ENCODE measurements at places on chromosomes 6 and 20. TPM values are rescaled to one million over a fixed set of nuclear protein-coding genes. Genes with fewer than 3 reads are reported as not detected.

PRL gene
- polyA plus RNA-seq, result 2.0 TPM

DNA sequence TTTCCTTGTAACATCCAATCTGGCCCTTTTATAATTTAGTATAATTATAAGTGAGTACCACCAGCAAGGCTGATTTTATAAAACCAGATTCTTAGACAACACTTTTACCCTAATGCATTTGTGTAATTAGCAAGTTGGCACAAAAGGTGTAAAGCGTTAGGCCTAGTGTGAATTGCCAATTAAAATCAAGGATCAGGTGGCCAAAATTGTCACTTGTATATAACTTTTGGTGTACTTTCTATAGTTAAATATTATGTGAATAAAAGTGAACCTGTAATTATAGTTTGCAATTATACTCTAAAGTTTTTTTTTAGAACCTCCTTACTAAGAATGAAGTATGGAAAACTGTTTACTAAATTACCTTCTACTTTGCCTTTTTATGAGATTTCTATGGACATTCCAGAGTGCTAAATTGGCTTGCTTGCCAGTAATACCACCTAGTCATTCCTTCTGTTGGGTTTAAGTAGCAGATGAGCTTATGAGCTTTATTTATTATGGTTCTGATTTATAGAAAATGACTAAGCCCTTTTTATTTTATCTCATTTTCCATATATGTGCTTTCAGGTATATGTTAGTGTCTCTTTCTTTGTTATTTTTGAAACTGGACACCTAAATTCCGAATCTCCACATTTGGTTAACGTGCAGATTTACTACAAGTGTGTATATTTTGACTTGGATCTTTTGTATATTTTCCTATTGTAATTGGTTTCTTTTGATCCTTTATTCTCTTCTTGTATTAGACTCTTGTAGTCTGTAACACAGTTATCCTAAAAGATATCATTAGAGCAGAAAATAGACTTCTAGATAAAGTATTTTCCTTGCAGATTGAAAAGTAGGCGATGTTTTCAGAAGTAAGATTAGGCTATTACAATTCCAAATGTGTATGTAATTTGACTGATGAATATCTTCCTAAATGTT lies 3.9 kb downstream of the STXBP5 start:
- no peak for DNase-seq

MUCL3 gene
- polyA plus RNA-seq, result not detected

DNA sequence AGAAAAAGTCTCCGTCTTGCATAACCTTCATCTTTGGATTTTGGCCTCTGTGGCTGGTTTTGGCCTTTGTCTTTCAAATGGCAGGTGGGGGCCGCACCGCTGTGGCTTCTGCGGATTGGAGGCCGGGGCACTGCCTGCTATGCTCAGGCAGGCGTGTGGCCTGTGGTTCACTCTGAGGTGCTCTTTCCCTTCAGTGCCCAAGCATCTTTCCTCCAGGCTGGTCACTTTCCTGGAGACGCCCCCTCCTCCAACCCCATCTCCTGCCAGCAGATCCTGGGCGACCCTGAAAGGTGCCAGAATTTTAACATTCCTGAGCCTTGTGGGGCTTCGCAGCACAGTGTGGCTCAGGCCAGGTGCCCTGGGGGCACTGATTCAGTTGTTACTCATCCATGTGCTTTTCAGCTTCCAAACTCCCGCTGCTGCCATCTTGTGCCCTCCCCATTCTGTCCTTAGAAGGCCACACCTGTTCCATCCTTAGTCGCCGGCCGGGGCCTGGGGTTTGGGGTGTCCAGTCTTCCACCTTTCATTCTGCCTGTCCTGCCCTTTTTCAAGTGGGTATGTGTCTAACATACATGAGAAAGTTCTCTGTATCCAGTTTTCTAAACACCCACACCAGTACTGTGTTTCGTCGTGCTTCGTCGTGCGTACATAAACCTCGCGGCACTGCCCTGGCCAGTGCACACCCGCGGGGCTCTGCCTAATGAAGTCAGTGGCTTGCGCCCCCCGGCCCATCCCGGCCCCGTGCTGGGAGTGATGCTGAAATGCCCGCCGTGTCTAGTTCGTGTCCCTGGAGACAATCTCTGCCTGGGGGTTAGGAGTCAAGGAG lies 12.1 kb downstream of the SS18L1 start:
- no peak for DNase-seq

TDRD6 gene
- polyA plus RNA-seq, result 0.44 TPM

OPRM1 gene
- polyA plus RNA-seq, result not detected

DNA sequence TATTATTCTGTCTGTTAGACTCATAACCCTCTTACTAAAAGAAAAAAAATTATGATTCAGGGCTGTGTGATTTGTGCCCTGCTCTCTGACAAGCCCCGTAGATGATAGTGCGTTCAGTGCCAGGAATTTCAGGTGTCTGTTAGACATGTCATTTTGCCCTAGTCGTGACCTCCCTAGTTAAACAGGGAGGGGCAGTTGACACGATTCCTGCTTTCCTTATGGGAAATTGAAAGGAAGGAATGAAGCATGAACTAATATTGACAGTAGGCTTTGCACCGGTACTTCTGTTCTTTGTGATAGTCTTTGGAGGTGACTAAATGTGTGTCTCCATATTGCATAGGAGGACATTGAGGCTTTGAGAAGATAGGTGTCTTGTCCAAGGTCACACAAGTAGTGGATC lies 26.3 kb downstream of the RPRD1B start:
- DNase-seq, result no peak

DNA sequence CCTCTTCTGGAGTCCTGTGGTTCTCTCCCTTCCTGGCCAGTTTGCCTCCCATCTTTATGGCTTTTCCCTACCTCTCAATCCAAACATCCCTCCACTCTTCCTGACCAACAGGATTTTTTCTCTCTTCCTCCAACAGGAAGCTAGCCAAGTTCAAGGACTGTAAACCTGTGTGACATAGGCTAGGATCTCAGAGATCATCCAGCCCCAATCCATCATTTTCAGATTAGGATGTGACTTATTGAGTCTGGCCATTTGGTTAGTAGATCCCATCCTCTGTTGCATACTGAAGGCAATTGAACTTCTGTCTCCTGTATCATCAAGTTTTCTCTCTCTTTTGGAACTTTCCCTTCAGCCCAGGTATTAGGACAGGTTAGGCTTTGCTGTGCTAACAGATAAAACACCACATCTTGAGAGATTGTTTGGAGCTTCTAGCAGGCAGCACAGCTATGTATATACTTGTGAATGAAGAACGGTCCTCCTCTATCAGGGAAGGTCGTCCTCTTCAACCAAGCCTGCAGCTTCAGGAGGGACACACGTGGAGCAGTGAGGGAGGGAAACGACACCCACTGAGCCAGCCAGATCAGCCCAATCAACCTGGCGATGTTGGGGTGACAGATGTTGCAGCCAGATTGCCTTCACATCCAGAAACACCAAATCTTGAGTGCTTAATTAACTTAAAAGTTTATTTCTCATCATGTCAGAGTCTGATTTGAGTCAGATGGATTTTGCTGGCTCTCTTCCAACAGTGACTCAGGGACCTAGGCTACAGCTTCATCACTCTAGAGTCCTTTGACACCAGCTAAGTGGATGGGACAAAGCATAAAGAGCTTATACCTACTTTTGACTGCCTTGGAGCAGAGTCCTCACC lies 106.8 kb downstream of the GJA10 start:
- DNase-seq, result no peak

- peak; percentile 37 for DNase-seq
These were observed 232.7 kb upstream of the SGK1 start for GRCh38 chr6:134550604-134551003.

GPX5 gene
- not detected for polyA plus RNA-seq

- DNase-seq, result no peak
These were observed 107.0 kb upstream of the BMP2 start for GRCh38 chr20:6660441-6660840.

DNA sequence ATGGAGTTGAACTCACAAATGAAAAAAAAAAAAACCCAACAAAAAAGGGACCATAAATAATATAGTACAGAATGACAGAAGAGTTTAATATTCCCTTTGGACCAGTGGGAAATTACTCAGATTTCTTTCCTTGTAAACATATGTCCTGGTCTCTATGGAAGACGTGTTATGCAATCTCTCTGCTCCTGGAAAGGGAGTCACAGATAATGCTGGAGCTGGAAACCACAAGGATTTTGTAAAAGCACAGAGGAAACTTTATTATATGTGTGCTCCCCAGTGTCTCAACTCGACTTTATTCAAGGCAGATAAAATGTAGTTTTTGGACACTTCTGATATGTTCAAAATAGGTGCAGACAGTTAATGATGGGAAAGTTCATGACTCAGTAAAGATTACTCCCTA lies 88.1 kb upstream of the ZFP64 start:
- no peak for DNase-seq

GRCh38 chr6:107121266-107121665 lies 6.0 kb upstream of the BEND3 start:
- DNase-seq, result no peak

Measured in muscle of arm (tissue), 14 donors.